Activated CD4-positive, alpha-beta T cell treated with anti-CD3 and anti-CD28 coated beads for 36 hours (primary cell): ENCODE measurements at places on chromosomes 2 and 18. TPM values are rescaled to one million over a fixed set of nuclear protein-coding genes. Genes with fewer than 3 reads are reported as not detected.

The DSC2 gene
- total RNA-seq: not detected

- H3K36me3 ChIP-seq: no peaks in the 10 kb centered on the region
- no peaks in the 10 kb centered on the region for H3K27me3 ChIP-seq
- no peak for DNase-seq
Observed at GRCh38 chr2:218340656-218341055, 16.0 kb upstream of the CATIP start.

DNA sequence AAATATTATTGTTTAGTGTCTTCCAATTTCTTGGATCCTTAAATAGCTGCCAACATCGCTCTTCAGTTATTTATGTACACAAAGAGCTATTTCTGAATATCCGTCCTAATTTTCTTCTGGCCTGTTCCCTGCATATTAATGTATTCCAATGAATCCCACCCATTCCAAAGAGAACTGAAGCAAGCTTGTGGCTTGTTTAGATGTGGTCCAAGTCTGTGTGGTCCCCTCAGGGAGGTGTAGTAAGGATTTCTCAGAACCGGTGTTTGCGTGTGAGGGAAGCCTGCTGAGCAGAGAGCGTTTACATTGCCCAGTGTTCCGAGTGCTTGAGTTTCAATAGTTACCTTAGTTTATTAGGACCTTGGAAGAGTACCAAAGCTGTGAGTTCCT, 25.1 kb upstream of the IL1R1 start:
- H3K4me3 ChIP-seq: no peak overlapping the region
- peaks cover 24% of the 10 kb centered on the region for H3K36me3 ChIP-seq
- H3K27ac ChIP-seq: peak overlapping the region; percentile 83
- no peak for DNase-seq
- peaks cover 14% of the 10 kb centered on the region for H3K27me3 ChIP-seq
- H3K4me1 ChIP-seq: peaks cover 64% of the 10 kb centered on the region

DNA sequence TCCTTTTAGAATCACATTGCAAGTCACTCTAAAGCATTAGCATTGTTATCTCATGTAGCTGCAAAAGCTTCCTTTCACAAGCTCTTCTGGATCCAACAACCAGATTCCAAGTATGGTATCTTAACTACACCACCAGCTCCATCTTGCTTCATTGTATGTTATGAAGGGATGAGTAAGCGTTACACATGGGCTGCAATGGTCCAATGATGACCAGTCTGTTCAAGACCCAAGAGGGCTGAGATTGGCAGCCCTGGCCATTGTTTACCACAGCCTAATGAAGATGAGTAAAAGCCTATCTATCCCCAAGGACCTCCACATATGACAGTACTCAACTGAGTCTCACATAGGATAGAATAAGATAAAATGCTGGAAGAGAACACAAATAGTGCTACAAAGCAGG, 6.3 kb downstream of the CFLAR start:
- H3K27me3 ChIP-seq: no peaks in the 10 kb centered on the region
- H3K36me3 ChIP-seq: peaks cover 63% of the 10 kb centered on the region
- DNase-seq: no peak
- peaks cover 60% of the 10 kb centered on the region for H3K4me1 ChIP-seq

DNA sequence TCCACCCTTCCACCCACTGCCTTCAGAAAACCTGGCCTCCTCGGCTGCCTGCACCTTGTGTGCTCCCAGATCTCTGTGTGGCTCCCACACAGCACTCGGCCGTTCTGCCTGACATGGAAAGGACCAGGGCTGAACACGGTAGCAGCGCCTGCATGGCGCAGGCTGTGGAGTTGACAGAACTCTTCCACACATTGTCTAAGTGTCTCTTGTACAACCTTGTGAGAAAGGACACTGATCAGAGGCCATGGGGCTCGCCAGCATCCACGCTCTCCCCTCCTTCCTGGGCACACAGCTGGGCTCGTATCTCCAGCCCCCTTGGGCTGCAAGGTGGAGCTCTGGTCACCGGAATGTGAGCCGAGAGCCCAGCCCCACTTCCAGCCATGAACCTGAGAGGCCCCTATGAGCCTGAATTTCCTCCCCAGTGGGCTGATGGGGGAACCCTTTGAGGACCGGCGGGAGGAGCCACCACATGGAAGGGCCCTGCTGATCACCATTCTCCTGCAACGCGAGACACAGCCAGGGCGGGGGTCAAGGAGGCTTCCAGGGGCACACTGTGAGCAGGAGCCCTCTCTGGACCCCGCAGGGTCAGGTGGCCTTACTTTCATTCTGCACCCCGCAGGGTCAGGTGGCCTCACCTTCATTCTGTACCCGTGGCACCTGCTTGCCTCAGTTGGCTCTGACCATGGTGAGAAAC, 314.2 kb upstream of the MYT1L start:
- no peak for DNase-seq
- no peak overlapping the region for H3K27ac ChIP-seq
- H3K4me3 ChIP-seq: no peak overlapping the region
- no peaks in the 10 kb centered on the region for H3K27me3 ChIP-seq

DNA sequence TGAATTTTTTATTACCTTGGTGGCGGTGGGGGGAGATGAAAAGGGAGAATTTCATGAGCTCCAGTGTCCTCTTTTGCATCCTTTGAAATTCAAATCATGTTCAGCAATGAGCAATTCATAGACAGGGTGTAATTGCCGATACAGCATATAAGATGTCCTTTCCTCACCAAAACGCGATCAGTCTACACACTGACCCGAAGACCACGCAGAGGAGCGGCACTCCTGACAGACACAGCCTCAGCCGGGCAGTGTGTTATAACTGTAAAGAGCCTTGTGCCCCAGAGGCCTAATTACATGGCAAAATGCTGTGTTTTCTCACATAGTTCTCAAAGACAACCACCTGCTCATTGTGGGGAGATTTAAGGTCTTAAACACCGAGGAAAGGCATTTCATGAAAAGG, 38.4 kb upstream of the APCDD1 start:
- H3K36me3 ChIP-seq: no peaks in the 10 kb centered on the region
- peaks cover 6% of the 10 kb centered on the region for H3K27me3 ChIP-seq
- no peaks in the 10 kb centered on the region for H3K4me1 ChIP-seq
- no peak overlapping the region for H3K4me3 ChIP-seq

- no peak for DNase-seq
- no peak overlapping the region for H3K4me3 ChIP-seq
- peaks cover 4% of the 10 kb centered on the region for H3K4me1 ChIP-seq
- peaks cover 65% of the 10 kb centered on the region for H3K36me3 ChIP-seq
Observed at GRCh38 chr2:241256168-241256545, 59.3 kb downstream of the HDLBP start.

- peaks cover 12% of the 10 kb centered on the region for H3K27me3 ChIP-seq
- H3K36me3 ChIP-seq: no peaks in the 10 kb centered on the region
- H3K4me3 ChIP-seq: no peak within 1 kb of the TSS
Observed at GRCh38 chr2:232455426-232456255, at the start of gene ALPI. ALPI (plus strand) TSS chr2:232456153; CDS start chr2:232456200, 47 bp downstream.

DNA sequence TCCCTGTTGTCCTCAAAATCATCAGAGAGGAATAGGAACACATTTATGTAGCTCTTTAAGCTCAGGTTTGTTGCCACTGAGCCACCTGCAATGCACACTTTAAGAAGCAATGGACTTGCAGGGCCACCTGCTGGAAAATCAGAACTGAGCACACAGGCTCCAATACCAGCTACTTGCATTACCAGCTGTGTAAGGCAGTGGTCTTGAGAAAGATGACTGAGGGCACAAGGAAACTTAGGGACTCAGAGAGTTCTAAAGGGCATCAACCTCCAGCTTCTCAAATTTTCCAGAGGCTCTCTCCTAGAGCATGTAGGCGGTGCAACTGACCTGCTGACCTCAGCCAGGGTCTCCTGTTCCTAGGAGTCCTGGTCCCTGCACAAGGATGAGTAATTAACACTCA, 2.5 kb upstream of the CNDP2 start:
- H3K27ac ChIP-seq: no peak overlapping the region
- H3K4me3 ChIP-seq: no peak overlapping the region
- H3K27me3 ChIP-seq: no peaks in the 10 kb centered on the region
- peaks cover 4% of the 10 kb centered on the region for H3K36me3 ChIP-seq
- peak; percentile 72 for DNase-seq
